ENCODE measurements at places on chromosomes 2 and 18.

DNA sequence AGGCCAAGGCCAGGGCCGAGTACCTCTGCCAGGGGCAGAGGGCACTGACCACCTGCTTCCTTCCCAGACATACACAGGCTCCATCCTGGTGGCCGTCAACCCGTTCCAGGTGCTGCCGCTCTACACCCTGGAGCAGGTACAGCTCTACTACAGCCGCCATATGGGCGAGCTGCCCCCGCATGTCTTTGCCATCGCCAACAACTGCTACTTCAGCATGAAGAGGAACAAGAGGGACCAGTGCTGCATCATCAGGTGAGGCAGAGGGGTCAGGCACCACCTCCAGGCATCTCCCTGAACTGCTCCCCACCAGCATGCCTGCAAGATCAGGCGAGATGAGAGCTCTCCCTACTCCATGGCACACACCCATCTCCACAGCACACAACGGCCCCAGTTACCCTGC, 31.1 kb downstream of the MYO7B start:
- DNase-seq: no peak

GRCh38 chr2:181771356-181771755, 91.0 kb upstream of the NEUROD1 start:
- DNase-seq: no peak

- DNase-seq: no peak
Measured at GRCh38 chr2:34664266-34664665, 1065.2 kb upstream of the FAM98A start.

GRCh38 chr18:68662754-68663153, 52.2 kb downstream of the TMX3 start:
- DNase-seq: no peak

GRCh38 chr2:173087793-173088496, 12.3 kb downstream of the MAP3K20 start:
- no peak for DNase-seq
